ENCODE measurements at places on chromosomes 5 and 9.

DNA sequence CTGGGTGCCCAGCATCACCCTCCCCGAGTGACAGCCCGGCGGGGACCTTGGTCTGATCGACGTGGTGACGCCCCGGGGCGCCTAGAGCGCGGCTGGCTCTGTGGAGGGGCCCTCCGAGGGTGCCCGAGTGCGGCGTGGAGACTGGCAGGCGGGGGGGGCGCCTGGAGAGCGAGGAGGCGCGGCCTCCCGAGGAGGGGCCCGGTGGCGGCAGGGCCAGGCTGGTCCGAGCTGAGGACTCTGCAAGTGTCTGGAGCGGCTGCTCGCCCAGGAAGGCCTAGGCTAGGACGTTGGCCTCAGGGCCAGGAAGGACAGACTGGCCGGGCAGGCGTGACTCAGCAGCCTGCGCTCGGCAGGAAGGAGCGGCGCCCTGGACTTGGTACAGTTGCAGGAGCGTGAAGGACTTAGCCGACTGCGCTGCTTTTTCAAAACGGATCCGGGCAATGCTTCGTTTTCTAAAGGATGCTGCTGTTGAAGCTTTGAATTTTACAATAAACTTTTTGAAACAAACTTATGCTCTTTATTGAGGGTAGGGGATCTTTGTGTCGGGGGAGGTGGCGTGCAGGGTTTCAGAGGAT, 1.3 kb downstream of the GADD45G start:
- DNase-seq, result no peak

- no peak for DNase-seq
Observed at GRCh38 chr9:134537951-134538641, 103.5 kb upstream of the COL5A1 start.

DNA sequence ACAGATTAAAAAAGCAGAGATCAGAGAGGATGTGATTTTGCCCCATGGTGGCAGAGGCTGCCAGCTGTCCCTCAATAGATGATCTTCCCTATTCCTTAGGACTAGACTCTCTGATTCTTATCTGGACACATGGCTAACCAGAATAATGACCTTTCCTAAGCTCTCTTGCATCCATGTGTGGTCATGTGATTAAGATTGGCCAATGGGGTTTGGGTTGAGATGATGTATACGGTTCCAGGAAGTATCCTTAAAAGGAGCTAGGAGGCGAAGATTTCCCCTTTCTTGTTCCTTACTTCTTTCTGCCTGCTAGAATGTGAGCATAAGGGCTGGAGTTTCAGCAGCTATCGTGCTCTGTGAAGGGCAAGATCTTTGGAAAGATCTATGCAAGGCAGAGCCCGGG, 39.8 kb downstream of the FOXI1 start:
- DNase-seq, result no peak

DNA sequence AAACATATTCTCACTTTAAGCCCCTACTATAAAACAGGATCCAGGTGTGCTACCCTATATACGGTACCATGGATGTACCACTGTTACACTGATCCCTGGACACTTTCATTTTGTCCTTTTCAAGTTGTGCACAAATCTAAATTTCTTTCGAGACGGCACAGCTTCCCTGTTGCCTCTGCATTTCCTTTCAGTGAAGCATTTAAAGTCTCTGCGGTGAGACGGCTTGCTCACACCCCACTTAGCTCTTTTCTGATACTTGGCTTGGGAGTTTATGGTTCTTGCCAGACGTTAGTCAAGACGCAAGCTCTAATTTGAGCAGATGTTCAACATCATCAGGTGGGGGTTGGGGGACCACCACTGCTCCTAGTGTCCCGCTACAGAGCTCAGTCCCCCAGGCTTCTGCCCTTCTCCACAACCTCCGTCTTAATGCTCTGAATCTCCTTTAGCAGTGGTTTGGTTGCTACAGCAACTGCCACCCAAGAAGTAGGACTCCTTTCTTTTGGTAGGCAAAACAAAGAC, 15.8 kb downstream of the F2RL2 start:
- no peak for DNase-seq

DNA sequence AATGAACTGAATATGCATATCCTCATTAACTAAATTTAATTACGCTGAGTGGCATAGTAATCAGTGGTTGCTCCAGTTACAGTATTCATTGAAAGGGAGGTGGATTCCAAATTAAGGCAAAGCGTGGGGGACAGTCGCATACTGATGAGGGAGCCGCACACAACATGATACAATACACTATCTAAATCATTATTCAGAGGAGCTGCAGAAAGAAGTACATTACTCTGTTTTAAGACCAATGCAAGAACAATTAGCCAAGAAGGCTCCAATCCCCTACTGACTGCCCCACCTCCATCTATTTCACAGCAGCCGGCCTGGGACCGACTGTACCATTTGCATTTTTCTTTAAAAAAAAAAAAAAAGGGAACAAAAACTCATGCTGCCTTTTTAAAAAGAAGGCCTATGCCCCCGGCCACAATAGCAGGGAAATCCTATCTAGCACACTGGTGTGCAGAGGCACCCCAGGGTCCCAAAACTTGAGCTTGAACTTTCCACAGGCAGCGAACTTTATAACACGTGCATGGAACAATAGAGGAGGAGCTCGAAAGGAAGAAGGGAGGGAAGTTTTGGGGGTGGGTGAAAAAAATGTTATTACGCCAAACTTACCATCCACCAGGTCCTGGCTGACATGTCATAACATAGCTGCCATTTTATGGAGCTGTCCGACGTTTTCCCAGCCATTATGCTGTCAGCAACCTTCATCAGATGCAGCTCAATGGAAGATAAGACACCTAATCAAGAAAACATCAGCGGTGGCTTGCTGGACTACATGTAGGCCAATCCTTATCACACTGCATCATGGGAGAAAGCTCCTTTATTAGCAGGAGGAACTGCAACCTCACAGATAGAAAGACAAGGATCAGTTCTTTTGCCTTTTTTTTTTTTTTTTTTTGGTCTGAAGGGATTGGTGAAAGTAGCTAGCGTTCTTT, 161.6 kb downstream of the ZDHHC21 start:
- DNase-seq, result no peak

GRCh38 chr9:127049044-127049443, 73.4 kb downstream of the ANGPTL2 start:
- no peak for DNase-seq

DNA sequence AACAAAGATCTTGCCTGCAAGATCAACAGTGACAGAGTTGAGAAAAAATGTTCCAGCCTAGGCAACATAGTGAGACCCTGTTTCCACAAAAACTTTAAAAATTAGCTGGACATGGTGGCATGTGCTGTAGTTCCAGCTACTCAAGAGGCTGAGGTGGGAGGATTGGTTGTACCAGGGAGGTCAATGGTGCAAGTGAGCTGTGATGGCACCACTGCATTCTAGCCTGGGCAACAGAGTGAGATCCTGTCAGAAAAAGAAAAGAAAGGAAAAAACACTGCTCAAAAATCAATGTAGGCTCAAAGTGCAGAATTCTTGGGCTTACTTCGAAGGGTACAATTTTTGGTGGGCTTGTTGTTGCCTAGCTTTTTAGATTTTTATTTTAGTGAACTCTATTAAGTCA, 145.4 kb downstream of the PLPPR1 start:
- no peak for DNase-seq

DNA sequence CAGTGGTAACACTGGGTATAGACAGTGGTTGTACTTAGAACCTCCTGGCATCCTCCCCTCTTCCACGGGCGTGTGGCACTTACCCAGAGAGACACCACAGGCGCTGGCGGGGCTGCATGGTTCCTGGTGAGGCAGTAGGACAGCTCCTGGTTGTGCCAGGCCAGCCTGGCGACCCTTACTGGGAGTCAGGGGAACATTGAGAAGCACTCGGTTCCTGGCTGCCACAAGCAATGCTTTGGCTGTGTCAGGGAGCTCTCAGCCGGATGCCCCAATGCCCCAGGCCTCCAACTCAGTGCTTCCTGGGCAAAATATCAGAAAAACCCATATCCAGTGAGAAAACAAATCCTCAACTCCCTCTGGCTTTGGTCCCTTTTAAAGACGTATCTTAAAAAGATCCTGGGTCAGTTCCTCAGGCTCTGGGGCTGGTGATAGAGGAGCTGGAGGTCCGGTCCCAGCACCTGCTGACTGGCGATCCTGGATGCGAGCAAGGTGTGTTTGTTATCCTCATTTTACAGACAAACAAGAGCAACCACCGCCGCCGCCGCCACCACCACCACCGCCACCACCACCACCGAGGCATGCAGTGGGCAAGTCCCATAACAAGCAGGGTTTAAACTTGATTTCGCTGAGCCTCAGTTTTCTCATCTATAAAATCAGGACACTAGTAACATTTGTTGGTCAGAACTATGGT, 4.2 kb downstream of the NKX2-5 start:
- DNase-seq, result no peak

- DNase-seq, result peak; percentile 64
Observed at GRCh38 chr5:151315998-151316597, 12.5 kb upstream of the SLC36A3 start.

- no peak for DNase-seq
Observed at GRCh38 chr5:74833537-74834266, 32.5 kb downstream of the FAM169A start.

GRCh38 chr5:33558489-33558888, 117.7 kb downstream of the TARS1 start:
- no peak for DNase-seq

GRCh38 chr9:87071473-87071872, 124.2 kb upstream of the GAS1 start:
- DNase-seq, result no peak
